Subcutaneous adipose tissue (tissue), 4 donors: ENCODE measurements at places on chromosomes 7 and 10. TPM values are rescaled to one million over a fixed set of nuclear protein-coding genes. Genes with fewer than 3 reads are reported as not detected.

LRRN3 gene
- 1.7 TPM for total RNA-seq

INTS1 gene
- 19.0 TPM for total RNA-seq

PSMA2 gene
- 136 TPM for total RNA-seq

TPK1 gene
- 8.0 TPM for total RNA-seq

CCDC146 gene
- total RNA-seq, result 15.2 TPM

CRHR2 gene
- 1.1 TPM for total RNA-seq

CPN1 gene
- total RNA-seq, result not detected

AKR1C8 gene
- total RNA-seq, result 1.5 TPM

PON3 gene
- total RNA-seq, result 2.5 TPM

PAX4 gene
- not detected for total RNA-seq

STEAP2 gene
- total RNA-seq, result 10.5 TPM

SFRP5 gene
- total RNA-seq, result not detected
